ENCODE measurements at places on chromosomes 3 and 15.

DNA sequence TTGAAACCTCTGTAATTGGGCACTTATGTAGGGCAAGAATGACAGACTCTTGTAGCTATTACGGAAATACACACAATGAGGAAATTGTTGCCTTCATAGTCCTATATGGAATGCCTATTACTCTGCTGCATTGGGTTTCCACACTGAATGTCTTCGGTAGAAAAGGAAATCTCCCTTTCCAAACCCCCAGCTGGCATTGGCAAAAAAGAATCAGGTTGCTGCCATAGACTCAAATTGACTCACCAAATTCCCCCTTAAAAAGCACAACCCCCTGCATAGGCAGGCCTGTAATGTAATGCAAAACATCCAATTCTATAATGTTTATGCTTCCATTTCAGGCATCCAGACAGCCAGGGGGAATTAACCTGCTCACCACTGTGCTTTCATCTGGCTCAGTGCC, 44.8 kb upstream of the NTRK3 start:
- no peak for DNase-seq

DNA sequence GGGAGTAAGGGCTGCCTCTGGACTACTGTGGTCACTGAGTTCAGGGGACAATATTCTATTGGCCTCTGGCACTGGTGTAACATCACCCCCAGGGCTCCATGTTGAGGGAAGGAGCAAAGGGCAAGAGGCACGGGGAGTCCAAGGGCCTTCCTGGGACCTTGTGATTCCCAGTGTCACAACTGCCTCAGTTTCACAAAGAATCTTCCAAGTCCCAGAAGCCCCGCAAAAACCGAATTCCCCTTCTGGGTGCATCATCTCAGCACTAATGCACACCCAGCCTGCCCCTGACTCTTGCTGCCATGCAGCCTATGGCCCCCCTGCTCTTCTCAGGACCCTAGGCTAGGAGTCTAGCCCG, 5.5 kb downstream of the AMOTL2 start:
- no peak for DNase-seq

GRCh38 chr3:42066516-42067181, 24.5 kb upstream of the TRAK1 start:
- no peak for DNase-seq

DNA sequence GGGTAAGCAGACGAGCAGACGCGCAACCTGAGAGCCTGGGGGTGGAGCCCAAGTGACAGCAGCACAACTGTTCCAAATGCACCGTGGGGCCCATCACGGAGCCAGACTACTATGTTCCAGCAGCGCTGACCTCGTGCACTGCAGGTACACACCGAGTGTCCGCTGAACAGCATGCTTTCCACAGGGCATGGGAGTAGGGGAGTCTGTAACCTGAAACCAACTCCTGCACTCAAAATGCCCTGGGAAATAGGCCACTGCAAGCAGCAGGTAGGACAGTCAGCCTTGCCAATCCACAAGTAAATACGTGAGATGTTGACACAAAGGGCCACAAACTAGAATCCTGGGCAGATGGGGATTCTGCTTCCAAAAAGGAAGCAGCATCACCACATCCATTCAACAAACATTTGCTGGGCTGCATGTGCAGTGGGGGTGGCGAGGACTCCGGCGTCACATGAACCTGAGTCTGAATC, 73.9 kb downstream of the TBC1D2B start:
- DNase-seq, result no peak

GRCh38 chr3:31890742-31891469, 90.2 kb downstream of the OSBPL10 start:
- DNase-seq, result no peak

DNA sequence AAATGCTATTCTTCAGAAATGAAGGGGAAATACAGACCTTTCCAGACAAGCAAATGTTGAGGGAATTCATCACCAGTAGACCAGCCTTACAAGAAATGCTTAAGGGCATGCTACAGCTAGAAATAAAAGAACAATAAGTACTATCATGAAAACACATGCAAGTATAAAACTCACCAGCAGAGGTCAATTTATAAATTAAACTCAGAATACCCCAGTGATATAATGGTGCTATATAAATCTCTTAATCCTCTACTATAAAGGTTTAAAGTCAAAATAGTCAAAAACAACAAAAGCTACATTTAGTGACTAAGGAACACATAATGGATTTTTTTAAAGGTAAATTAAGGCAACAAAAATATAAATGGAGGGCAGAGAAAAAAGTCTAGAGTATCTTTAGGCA, 142.5 kb downstream of the CPNE4 start:
- no peak for DNase-seq

DNA sequence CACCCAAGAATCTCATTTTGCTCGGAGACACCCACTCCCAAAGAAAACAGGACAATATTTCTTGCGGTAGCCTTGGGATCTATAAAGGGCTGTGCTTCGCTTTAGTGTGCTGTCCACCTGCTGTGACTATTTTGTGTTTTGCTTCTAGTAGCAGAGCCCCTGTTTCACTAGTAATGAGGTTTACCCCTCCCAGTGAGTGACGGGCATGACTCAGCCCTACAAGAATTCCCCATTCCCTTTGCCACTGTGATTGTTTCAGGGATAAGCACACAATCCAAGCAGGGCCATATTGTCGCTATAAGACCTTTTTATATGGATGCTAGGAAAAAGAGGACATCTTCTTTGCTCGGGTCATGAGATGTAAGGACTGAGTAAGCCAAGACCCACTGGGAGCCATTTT, 62.5 kb upstream of the FOXB1 start:
- no peak for DNase-seq

DNA sequence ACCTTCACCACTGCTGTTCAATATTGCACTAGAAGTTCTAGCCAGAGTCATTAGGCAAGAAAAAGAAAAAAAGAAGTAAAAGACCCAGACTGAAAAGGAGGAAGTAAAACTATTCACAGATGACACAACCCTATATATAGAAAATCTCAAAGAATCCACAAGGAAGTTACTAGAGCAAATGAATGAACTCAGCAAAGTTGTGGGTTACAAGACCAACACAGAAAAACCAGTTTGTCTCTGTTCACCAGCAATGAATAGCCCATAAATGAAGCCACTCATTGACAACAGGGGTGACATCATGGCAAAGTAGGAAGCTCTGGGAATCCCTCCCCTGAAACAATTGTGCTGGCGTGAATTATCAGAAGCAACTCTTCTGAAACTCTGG, 4.6 kb downstream of the CFAP100 start:
- DNase-seq, result no peak

GRCh38 chr15:44682211-44682610, 18.7 kb upstream of the SPG11 start:
- no peak for DNase-seq

DNA sequence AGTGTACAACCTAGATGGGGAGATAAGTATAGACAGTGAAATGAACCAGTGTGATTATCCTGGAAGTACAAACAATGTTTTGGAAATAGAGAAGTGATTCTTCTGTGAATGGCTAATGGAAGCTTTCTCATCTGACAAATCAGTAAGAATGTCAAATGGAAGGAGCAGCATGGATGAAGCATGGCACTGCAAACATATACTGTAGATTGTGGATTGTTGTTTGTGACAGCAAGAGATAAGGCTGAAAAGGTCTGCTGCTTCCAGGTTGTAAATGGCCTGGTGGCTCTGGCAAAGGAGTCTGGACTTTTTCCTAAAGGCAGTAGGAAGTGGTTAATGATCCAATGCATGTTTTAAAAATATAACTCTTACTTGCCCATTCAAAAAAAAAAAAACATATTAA, 71.3 kb downstream of the FBN1 start:
- no peak for DNase-seq

GRCh38 chr15:66094331-66094730, 159.2 kb downstream of the MEGF11 start:
- DNase-seq, result no peak

GRCh38 chr3:12470111-12470510, 14.2 kb upstream of the TSEN2 start:
- DNase-seq, result peak; percentile 73

- DNase-seq, result no peak
Measured at GRCh38 chr3:155241579-155241978, 51.9 kb downstream of the STRIT1 start.

DNA sequence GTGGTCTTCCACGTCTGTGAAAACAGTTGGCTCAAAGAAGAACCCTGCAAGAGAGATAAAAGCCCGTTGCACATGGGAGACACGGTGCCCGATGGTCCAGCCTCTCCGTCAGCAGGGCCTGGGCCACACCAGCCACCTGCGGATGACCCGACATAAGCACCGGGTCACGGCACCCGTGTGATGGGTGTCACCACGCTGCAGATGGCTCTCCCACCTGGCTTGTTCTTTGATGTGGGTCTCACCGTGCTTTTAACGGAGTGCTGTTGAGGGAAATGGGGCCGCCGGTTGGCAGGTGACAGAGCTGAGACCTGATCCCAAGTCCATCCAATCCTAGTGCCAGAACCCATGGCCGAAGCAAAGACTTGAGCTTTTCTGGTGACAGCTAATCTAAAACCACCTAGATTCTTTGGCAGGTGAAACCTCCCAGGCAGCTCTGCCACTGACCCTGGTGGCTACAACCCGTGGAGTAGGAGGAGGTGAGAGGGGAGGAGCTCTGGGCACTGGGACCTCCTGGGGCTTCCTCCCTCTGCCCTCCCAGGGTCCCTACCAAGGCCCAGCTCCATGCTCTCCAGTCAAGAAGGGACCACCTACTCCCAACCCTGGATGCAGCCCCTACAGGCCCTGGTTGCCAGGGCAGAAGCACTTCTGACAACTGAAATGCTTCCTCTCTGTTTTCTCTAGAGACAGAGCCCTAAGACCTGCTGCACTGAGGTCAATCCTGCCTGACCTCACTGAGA, 23.4 kb upstream of the SLC41A3 start:
- DNase-seq, result no peak

- no peak for DNase-seq
Measured at GRCh38 chr3:185766329-185767001, 58.4 kb downstream of the IGF2BP2 start.

DNA sequence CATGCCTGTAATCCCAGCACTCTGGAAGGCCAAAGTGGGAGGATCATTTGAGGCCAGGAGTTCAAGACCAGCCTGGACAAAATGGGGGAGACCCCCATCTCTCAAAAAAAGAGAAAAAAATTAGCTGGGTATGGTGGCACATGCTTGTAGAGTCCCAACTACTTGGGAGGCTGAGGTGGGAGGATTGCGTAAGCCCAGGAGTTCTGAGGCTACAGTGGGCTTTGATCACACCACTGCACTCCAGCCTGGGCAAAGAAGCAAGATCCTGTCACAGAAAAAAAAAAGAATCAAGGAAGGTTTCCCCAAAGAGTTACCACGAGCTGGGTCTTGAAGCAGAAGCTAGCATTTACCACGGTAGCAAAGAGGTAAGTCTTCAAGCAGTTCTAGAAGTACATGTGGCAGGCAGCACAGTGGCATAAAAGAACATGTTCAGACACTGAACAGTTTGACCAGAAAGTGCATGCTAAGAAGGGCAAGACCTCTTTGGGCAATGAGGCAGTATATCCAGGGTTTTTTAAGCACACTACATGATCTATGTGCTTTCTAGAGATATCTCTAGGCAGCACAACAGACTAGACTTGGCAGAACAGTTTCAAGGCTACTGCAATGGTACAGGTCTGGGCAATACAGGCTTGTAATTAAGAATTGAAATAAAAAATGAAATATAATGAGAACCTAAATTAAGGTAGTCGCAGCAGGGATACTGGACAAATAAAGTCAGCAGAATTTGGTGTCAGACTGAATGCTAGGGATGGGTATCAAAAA, 418.5 kb downstream of the SHQ1 start:
- no peak for DNase-seq

GRCh38 chr3:116474032-116474780, 28.9 kb upstream of the LSAMP start:
- DNase-seq, result no peak

DNA sequence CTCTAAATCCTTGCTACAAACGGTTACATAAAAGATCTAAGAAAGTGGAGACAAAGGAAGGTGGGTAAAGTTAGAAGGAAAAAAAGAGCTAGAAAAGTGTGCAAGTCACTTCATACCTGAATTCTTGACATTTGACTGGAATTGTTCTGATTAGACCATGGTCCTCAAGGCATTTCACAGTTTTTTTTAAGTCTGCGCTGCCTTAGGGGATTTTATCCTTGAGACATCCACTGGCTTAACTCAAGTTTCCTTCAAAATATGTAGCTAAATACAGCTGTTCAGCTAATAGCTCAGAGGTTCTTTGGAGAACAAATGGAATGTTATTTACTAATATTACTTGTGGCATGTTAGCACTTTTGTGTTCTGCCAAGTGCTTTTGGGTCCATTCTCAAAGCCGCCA, 236.9 kb downstream of the TP63 start:
- DNase-seq, result no peak

DNA sequence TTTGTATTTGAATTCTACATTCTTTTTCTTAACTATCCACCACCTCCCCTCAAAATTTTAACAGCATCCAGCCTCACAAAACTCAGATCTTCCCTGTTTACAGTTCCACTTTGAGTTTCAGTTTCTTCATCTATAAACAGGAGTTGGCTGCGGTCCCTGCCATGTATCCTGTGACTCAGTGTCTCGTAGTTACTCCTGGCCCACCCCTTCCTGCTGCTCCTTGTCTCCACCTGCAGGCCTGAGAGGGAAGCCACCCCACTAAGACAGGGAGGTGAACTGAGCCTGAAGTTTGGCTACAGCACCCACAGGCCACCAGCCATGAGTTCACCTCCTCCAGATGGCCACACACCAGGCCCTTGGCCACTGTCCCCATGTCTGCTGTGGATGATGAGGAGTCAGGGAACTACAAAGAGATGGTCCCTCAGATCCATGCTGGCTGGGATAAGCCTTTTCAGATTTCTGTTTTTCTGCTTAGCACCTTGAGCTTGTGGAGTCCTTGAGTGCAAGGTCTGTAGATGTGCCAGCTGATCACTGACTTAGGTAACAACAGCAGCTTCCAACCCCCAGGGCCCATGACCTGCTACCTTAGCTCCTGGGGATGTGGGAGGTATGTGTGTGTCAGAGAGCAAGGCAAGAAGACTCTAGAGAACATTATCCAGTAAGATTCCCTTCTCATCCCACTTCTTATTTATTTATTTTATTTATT, 37.5 kb downstream of the CD86 start:
- DNase-seq, result no peak

- no peak for DNase-seq
Measured at GRCh38 chr3:195162033-195162669, 108.8 kb downstream of the XXYLT1 start.

- no peak for DNase-seq
Measured at GRCh38 chr3:125117631-125118191, 61.9 kb upstream of the HEG1 start.

DNA sequence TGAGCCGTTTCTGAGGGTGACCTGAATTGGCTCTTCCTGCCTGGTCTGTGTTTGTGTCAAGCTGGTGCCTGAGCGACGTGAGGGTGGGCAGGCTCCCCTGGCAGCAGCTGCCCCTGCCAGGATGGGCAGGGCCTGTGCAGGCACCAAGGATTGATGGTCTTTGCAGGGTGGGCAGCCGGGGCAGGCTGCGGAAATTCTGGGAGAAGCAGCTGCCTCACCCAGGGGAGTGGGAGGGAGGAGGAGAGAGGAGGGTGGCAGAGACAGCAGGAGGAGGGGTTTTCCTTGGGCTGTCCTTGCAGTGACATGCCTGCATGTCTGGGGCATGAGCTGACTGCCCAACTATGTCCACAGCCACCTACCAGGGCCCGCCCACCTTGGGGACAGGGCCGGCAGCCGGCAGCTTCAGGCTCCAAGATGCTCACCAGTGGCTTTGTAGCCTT, 27.9 kb upstream of the SLC6A6 start:
- no peak for DNase-seq

- peak; percentile 33 for DNase-seq
Measured at GRCh38 chr3:142028243-142028777, 121.0 kb downstream of the TFDP2 start.

All from H54 (cell line).